ENCODE measurements at places on chromosomes 3 and 15.

GRCh38 chr15:55526559-55527036 lies 18.6 kb upstream of the DNAAF4 start:
- no peak for DNase-seq

DNA sequence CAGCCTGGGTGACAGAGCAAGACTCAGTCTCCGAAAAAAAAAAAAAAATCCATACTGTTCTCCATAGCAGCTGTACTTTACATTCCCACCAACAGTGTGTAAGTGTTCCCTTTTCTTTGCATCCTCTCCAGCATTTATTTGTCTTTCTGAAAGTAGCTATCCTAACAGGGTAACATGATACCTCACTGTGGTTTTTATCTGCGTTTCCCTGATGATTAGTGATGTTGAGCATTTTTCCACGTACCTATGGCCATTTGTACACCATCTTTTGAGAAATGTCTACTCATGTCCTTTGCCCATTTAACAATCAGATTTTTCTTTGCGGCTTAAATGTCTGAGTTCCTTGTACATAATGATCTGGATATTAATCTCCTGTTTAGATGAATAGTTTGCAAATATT lies 119.3 kb downstream of the RFX7 start:
- no peak for DNase-seq

DNA sequence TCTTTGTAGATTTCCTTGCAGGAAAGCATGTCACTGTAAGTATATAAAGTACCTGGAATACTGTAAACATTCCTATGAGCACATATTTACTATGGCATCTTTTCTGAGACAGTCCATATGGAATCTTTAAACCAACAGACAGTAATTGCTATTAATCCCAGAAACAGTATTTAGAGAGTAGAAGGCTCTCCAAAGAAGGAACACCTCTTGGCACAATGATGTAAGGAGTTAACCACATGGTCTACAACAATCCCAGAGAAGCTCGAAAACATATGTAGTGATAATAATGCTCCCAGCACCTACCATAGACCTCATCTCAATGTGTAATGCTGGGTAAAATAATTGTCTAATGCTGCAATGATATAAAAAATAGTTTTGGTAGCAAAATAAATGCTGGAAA lies 95.8 kb upstream of the IL12A start:
- no peak for DNase-seq

- DNase-seq, result no peak
Measured at GRCh38 chr3:414063-414462, 217.5 kb downstream of the CHL1 start.

DNA sequence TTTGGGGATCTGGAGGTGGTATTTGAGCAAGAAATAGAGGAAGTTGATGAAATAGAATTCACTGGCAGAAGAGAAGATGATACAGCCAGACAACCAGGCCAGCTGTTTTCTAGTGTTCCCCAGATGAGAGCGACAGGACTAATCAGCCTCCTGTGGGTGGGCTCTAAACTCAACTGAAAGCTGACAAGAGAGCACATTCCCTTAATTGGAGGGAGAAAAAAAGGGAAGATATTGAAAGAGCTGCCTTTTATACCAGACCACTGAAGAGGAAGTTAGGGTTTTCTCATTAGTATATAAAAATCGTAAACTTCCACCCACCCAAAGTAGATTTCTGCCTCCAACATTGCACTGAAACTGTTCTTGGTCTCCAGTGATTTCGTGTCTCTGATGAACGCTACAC lies 6.5 kb upstream of the TM4SF19 start:
- DNase-seq, result no peak

- DNase-seq, result no peak
Measured at GRCh38 chr3:14822670-14823390, 4.1 kb downstream of the FGD5 start.

DNA sequence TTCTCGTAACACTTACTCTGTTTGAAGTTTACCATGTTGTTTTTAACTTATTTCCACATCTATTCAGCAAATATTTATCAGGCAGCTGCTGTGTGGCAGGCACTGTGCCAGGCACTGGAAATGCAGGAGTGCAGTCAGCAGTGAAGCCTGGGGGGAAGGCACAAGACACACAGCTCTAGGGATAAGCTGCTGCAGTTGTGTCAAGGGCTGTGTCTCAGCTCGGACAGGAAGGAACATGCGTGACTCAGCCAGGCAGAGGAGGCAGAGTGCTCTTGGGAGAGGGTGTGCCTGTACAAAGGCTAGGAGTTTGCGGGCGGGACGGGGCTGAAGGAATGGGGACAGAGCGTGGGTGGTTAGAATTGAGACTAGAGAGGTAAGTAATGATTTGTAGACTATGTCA lies 24.7 kb downstream of the LYSMD4 start:
- DNase-seq, result no peak

GRCh38 chr3:43531835-43532234 lies 90.0 kb downstream of the ANO10 start:
- DNase-seq, result no peak

DNA sequence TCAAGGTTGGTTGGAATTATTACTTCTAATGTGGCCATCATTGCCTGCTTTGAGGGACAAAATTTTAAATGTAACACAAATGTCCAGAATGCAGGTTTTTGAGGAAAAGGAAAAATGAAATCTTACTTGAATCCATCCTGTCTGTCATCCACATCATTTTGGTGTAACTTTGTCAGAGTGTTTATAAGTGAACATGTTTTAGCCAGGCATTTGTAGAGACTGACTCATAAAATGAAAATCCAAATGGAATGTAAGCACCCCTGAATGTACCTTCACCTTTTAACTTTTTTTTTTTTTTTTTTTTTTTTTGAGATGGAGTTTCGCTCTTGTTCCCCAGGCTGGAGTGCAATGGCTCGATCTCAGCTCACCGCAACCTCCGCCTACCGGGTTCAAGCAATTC lies 141.8 kb upstream of the BNIP2 start:
- DNase-seq, result no peak

DNA sequence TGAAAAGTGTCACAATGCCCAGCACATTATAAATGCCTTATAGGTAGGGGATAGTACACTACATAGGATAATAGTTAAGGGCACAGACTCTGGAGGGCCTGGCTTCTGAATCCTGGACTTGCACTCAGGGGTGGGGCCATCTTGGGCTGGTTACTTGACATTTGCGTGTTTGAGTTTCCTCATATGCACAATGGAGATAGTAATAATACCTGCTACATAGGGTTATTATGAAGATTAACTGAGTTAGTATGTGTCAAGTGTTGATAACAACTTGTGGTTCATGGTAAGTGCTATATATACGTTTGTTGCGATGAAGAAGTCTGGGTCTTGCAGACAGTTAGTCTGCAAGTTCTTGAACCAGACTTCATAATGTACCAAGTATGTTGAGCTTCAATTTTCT lies 37.0 kb downstream of the MITF start:
- no peak for DNase-seq

GRCh38 chr15:23387621-23388190 lies 33.2 kb downstream of the GOLGA8S start:
- DNase-seq, result no peak

- no peak for DNase-seq
Measured at GRCh38 chr3:95926904-95927501, 887.4 kb upstream of the EPHA6 start.

DNA sequence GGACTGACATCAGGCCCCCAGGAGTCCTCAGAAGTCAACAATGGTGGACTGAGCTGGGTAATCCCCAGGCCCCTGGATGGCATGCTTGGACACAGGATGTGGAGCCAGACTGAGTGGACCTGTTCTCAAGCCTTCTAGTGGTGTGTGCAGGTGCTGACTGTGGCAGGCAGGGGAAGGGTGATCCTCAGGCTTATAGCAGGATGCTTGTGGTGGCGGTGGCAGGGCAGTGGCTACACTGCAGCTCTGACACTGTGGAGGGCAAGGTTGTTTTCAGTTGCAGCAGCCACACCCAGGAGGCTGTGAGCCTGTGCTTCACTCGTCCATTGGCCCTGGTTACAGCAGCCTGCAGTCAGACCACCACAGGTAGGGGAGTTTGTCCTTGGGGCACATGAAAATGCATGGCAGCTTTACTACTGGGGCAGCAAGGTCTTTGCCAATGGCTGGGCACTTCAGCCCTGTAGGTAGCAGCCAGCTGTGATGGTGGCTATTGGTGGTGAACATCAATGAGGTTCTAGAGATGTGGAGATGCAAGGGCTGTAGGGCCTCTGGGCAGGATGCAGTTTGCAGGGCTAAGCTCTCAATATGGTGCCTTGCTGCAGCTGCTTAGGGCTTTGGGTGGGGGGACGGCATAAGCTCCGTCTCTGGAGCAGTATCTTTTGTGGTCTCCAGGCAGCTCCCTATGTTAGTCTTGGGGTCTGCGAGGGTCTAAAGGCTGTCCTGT lies 17.5 kb upstream of the MYO5A start:
- DNase-seq, result no peak

DNA sequence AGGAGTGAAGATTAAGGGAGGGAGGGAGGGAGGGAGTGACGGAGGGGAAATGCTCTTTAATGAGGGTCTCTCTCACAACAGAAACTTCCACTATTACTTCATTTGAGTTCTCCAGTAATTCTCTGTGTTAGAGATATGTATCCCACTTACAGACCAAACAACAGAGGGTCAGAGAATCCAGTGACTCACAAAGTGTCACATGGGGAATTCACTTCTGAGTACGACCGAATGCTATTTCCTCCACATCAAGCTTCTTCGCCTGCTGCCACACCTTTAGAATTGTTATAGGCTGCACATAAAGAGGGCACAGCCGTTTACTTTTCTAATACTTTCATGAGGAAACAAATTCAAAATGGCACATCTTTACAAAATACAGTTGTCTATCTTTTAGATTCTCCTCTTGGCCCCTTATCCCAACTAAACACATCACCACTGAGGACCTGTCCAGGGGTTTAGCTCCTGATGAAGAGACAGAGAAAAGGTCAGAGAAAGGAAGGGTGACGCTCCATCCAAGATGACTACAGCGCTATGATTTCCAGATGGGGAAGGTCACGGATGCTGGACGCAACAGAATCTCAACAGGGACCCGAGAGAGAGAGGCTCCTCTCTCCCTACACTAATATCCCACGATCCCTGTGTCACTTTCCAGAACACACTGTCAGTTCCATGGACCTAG lies 119.0 kb downstream of the XXYLT1 start:
- no peak for DNase-seq

GRCh38 chr3:27034255-27034654 lies 334.9 kb downstream of the NEK10 start:
- no peak for DNase-seq

DNA sequence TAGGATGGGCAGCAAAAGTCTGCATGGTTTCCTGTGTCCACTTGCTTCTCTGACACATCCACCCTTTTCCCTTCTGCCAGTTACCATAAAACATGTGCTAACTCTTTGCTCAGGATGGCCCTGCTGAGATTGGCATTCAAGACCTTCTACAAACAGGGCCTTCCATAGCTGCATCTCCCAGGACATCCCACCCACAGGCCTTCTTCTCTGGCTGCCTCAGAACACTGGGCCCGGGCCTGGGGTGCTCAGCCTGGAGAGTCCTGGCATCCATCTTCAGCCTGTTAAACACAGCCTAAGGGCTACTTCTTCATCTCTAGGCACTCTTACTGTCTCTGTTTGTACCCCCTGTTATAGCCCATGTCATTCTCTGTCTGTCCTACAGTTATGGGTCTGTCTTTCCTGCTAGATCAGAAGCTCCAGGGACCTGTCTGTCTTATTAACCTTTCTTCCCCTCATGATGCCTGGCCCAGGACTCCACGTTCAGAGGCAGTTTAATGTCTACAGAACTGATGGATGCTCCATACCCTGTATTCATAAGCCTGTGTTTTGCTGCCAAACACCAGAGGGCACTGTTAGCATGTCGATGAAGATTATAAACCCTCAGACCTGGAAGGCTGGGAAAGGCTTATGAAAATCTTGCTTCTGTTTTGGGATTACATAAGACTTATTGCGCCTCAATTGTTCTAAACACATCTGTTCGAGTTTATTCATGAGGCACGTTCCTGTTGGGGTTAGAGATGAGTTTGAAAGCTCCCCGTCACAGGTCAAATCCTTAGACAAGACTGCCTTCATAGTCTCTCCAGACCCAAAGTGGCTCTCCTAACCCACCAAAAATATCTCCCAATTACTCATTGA lies 16.5 kb downstream of the SEMA3G start:
- DNase-seq, result no peak

- no peak for DNase-seq
Measured at GRCh38 chr3:127220497-127220896, 27.6 kb downstream of the PRR23E start.

GRCh38 chr3:71102111-71102983 lies 481.2 kb downstream of the FOXP1 start:
- no peak for DNase-seq

DNA sequence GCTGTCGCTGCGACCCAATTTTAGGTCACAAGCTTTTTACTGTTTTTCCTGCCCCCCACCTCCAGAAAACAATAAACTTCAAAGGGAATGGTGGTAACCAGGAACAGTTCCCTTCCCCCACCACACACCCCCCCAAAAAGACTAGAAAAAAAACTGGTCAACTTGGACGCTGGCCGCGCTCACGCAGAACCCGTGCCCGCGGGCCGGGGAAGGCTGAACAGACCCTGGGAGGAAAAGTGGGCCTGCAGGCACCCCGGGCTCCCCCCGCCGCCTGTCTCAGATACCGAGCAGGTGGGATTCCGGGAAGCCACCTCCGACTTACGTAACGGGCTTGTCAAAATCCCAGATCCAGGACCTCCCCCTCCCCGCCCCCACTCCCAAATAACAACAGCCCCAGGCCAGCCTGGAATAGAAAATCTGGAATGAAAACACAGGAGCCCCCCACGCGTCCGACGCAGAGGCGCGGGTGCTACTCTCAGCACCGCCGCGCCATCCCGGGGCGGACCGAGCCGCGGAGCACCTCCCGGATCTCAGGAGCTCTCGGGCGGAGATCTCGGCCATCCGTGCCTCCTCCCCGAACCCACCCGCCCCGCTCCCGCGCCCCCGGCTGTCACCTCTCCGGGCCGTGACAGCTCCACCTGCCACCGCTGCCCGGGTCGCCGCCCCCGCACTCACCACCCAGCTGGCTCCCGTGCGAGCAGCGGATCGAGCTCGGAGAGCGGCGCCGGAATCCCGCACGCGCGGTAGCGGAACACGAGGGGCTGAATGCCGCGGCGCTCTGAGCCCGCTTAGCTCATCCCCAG lies 557 bp downstream of the DENND4A start:
- no peak for DNase-seq

GRCh38 chr15:44243829-44244228 lies 44.7 kb upstream of the GOLM2 start:
- no peak for DNase-seq

DNA sequence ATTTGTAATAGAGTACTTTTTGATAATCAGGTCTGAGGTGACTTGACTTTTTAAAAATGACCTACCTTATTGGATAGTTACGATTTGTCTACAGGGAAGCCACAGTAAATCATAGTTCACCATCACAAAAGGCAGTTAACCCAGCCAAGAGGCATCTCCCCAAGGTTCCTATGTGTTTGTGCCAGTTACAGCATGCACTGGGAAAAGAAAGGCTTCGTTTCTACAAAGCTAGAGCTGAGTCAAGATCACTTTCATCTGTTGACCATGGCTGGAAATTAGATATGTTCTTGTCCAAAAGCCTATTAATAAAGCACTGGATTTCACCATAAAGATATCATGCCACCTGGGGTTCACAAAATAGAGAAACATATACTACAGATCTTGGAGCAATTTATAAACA lies 139.9 kb downstream of the GREM1 start:
- no peak for DNase-seq

All from NCI-H2107 (cell line).